T-helper 2 cell treated with Interferon-gamma antibody and Interleukin-4, amounts not matched to agents 5 μg/mL and 100 μg/mL, for 36 hours (primary cell): ENCODE measurements at places on chromosomes 11 and 22.

DNA sequence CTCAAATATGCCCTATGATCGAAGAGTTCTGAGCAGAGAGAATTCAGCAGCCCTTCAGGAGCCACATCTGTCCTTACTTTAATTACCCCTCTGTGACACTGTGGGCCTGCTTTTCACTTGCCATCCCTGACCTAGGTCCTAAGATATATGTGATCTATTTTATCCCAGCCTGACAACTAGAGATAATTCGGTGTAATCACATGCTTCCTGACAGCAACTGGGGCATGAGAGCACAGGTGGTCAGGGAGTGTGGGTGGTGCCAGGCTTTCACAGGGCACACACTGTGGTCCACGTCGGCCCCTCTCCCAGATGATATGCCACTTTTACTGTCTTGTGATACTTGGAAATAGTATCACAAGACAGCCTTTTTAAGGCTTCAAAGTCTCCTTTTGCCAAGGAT lies 3.9 kb downstream of the TUBA8 start:
- no peak for DNase-seq
- H3K36me3 ChIP-seq: no peaks in the 10 kb centered on the region
- peaks cover 17% of the 10 kb centered on the region for H3K4me1 ChIP-seq
- peaks cover 35% of the 10 kb centered on the region for H3K27me3 ChIP-seq

GRCh38 chr22:22422629-22423112 lies 85.9 kb downstream of the ZNF280B start:
- no peak overlapping the region for H3K27ac ChIP-seq
- peak; percentile 51 for DNase-seq

- peak; percentile 50 for DNase-seq
- H3K36me3 ChIP-seq: no peaks in the 10 kb centered on the region
- H3K27ac ChIP-seq: no peak overlapping the region
- H3K4me3 ChIP-seq: no peak overlapping the region
- no peaks in the 10 kb centered on the region for H3K27me3 ChIP-seq
These were observed 51.8 kb downstream of the OTOG start for GRCh38 chr11:17598700-17599459.

GRCh38 chr11:131441051-131441810 lies 70.8 kb downstream of the NTM start:
- H3K36me3 ChIP-seq: no peaks in the 10 kb centered on the region
- no peaks in the 10 kb centered on the region for H3K27me3 ChIP-seq
- no peaks in the 10 kb centered on the region for H3K4me1 ChIP-seq
- DNase-seq: no peak
- H3K27ac ChIP-seq: no peak overlapping the region

GRCh38 chr11:69984457-69985261 lies 93.5 kb upstream of the ANO1 start:
- peaks cover 62% of the 10 kb centered on the region for H3K27me3 ChIP-seq
- no peak overlapping the region for H3K4me3 ChIP-seq
- no peak overlapping the region for H3K27ac ChIP-seq
- H3K4me1 ChIP-seq: no peaks in the 10 kb centered on the region
- DNase-seq: no peak
- H3K36me3 ChIP-seq: no peaks in the 10 kb centered on the region

- DNase-seq: no peak
- no peak overlapping the region for H3K4me3 ChIP-seq
- H3K4me1 ChIP-seq: peaks cover 19% of the 10 kb centered on the region
- no peaks in the 10 kb centered on the region for H3K27me3 ChIP-seq
- peaks cover 13% of the 10 kb centered on the region for H3K36me3 ChIP-seq
These were observed 148.5 kb downstream of the ATG16L2 start for GRCh38 chr11:72962717-72963116.

DNA sequence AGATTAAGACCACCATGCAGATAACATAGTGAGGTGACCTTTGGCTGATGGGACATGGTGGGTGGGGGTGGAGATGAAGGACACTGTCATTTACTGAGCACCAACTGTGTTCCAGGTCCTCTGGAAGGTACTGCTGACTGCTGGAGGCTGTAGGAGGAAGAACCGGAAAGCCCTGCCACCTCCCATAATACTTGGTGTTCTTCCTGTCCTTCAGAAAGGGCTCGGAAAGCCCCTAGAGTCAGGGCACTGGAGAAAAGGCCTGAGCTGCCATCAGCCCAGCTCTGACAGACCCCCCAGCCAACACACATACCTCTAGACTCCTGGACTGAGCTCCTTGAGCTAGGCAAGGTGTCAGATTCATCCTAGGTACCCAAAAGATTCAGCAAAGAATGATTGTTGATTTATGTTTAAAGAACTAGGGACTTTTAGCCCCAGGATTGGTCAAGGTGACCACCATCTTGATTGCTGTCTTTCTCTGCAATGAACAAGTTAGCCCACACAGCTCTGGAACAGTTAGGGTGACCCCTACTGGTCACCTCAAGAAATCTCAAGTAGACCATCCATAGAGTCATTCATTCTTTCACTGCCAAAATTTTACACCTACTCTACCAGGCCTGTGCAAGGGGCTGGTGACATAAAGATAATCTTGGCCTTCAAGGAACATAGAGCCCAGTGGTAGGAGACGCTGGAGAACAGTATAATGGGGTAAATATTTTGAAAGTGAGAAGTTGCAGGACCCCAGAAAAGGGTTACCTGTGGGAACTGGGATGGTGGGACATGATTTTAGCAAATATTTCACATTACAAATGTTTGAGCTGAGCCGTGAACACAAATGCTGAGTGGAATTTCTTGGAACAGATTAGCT lies 39.4 kb downstream of the IRAG1 start:
- no peak overlapping the region for H3K27ac ChIP-seq
- no peaks in the 10 kb centered on the region for H3K36me3 ChIP-seq
- H3K4me3 ChIP-seq: no peak overlapping the region
- H3K4me1 ChIP-seq: peaks cover 18% of the 10 kb centered on the region
- DNase-seq: peak; percentile 27

DNA sequence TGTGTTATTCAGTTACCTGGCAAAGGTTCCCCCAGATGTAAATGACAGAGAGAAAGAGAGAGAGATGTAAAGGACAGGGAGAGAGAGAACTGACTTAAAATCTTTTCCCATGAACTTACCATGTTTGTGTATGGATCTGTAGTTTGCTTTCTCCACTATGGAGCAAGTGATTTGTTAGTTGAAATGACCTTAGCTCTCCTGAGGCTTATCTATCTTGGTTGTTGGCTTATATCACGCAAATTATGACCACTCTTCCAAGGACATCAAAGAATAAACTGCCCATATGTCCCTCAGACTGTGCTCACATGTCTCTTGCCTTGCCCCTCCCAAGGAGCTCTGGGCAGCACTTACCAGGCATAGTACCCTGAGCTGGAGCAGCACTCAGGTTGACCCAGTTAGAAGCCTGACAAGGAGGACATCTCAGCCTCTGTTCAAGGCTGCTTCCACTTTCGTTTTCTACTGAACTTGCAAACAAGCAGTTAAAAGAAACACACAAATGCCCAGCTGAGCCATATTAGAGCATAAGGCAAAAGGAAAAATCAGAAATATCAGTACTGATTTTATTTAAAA lies 95.3 kb upstream of the RCN1 start:
- peak overlapping the region; percentile 77 for H3K4me3 ChIP-seq
- H3K27me3 ChIP-seq: peaks cover 6% of the 10 kb centered on the region
- H3K27ac ChIP-seq: peak overlapping the region; percentile 80
- H3K4me1 ChIP-seq: peaks cover 9% of the 10 kb centered on the region
- DNase-seq: no peak
- no peaks in the 10 kb centered on the region for H3K36me3 ChIP-seq

GRCh38 chr11:16781936-16782919 lies 43.8 kb downstream of the C11orf58 start:
- no peaks in the 10 kb centered on the region for H3K36me3 ChIP-seq
- no peaks in the 10 kb centered on the region for H3K4me1 ChIP-seq
- DNase-seq: no peak
- H3K4me3 ChIP-seq: no peak overlapping the region
- H3K27me3 ChIP-seq: no peaks in the 10 kb centered on the region

DNA sequence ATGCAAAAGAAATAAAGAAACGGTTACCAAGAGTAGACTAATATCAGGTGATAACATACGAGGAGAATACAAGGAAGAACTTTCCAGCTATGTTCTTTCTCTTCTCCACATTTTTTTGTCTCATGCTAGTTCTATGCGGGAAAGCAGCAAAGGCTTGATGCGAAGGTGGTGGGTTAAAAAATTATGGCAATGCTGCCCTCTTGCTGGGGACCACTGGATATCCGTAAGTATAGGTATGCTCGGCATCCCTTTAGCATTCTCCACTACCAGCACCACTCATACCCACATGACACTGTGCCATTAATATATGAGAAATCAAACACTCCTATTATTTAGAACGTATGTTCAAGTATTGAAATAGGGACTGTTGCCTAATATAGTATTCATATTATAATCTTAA lies 776.4 kb downstream of the LRRC4C start:
- no peak overlapping the region for H3K4me3 ChIP-seq
- H3K27me3 ChIP-seq: no peaks in the 10 kb centered on the region
- H3K4me1 ChIP-seq: no peaks in the 10 kb centered on the region
- DNase-seq: no peak
- H3K36me3 ChIP-seq: no peaks in the 10 kb centered on the region
- H3K27ac ChIP-seq: no peak overlapping the region
